Stimulated activated CD8-positive, alpha-beta memory T cell treated with anti-CD3 and anti-CD28 coated beads, Interleukin-2, amount 100 ng/mL, for 48 hours (primary cell): ENCODE measurements at places on chromosomes 13 and 19.

- no peak for DNase-seq
Measured at GRCh38 chr19:5253406-5254110, 87.1 kb downstream of the PTPRS start.

DNA sequence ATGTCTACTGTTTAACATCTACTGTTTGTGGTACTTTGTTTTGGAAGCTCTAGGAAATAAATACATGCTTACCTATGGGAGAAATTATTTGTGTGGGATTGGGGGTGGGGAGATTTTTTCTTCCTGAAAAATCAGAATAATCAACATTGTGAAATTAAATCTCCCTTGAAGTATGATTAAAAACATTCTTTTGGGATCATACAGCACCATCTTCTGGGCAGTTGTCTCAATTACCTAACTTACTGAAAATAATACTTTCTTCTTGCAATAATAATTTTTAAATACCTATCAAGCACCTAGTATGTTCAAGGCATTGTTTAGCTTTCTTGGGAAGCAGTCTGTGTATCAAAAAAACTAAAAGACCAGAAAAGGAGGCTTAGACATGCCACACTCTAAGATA lies 576.5 kb upstream of the ARGLU1 start:
- no peak for DNase-seq

DNA sequence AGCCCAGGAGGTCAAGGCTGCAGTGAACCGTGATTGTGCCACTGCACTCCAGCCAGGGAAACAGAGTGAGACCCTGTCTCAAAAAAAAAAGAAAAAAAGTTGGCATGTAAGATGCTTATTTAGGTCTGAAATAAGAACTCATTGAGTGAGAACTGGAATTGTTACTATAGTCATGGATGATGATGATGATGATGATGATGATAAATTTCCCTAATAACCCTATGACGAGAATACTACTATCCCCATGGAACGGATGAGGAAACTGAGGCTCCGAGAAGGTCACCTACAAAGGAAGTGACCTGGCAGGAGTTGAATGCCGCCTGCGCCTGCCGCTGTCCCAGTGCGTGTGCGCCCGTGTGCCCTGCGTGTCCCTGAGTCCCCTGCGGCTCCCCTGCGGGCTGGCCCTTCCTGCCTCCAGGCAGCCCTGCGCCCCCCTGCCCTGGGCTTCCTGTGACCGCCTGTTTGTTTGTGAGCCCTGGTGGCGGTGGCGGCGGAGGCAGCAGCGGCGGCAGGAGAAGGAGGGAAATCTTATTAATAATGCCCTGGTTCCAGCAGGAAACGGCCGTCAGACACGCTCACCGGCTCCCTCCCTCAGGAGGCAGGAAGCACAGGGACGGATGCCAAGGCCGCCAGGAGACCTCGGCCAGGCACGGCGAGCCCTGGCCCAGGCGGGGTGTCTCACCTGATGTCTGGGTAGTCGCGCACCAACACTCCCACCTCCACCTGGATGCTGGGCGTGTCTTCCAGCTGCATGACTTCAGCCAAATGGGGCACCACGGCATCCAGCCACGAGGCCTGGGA lies 29.6 kb downstream of the EXOC3L2 start:
- no peak for DNase-seq

DNA sequence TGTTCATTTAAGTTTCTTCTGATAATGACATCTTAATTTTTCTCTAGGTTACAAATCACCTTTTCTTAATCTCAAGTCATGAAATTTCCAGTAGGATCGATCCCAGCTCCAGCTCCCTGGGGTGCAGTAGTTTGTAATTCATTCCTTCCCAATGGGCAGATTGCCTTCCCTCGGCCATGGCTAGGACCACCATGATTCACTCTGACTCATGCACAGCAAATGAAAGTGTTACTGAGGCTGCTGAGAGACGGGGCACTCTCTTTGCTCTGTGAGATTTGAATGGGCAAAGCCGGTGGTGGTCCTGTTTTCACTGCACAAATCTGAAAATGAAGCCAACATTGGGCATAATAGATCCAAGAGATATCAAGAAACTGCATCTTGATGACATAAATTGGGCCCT lies 202.8 kb upstream of the IRS2 start:
- no peak for DNase-seq

GRCh38 chr19:4414144-4414799 lies 11.8 kb downstream of the CHAF1A start:
- no peak for DNase-seq

GRCh38 chr13:102405499-102406100 lies 3.8 kb upstream of the FGF14 start:
- DNase-seq = no peak

DNA sequence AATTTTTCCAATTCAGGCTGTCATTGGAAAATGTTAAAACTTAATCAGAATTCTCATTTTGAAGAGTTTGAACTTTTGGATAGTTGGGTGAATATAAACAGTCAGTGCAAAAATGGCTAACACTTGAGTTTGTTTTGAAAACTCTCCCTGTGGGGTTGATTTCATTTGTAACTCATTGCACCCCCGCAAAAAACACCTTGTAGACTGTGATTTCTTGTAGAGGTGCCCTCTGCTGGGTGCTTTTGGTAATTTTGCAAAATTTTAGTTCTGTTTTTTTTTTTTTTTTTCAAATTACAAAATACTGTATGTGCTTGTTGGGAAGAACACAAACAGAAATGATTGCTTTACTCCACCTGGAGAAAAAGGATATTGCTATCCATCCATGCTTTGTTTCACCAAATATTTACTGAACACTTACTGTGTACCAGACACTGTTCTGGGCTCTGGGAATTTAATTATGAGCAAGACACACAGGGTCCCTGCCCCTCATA lies 28.2 kb upstream of the GPI start:
- DNase-seq = no peak

DNA sequence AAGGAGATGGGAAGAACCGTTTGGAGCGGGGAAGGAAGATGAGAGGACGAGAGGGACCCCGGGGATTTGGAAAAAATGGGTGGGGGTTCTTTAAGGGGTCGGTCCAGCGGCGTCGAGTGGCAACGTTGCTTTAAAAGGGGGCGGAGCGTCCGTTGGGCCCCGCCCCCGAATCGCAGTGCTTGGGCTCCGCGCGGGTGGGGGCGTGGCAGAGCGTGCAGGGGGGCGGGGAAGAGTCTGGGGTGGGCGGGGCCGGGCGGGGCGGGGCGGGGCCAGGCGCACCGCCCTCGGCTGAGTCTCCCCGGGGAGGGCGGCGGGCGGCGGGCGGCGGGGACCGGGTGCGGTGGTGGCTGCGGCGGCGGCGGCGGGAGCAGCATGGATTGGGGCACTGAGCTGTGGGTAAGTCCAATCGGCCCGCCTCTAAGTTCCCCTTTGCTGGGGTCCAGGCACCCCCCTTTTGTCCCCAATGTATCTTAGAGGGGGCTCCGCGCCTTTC lies at the start of gene TRIP10:
TRIP10 (plus strand) TSS at position 291 of the 493 bp plus-strand sequence; CDS start at position 373, 82 bp downstream.
- DNase-seq = peak; percentile 73

GRCh38 chr13:79614250-79614918 lies 133.4 kb downstream of the NDFIP2 start:
- no peak for DNase-seq

GRCh38 chr13:58238972-58239773 lies 607.6 kb downstream of the PCDH17 start:
- no peak for DNase-seq

- DNase-seq = no peak
Measured at GRCh38 chr13:110583178-110583865, 21.8 kb upstream of the RAB20 start.

GRCh38 chr13:25241007-25241406 lies 46.3 kb downstream of the MTMR6 start:
- DNase-seq = no peak

GRCh38 chr19:30802424-30803013 lies 430.3 kb downstream of the ZNF536 start:
- DNase-seq = no peak

DNA sequence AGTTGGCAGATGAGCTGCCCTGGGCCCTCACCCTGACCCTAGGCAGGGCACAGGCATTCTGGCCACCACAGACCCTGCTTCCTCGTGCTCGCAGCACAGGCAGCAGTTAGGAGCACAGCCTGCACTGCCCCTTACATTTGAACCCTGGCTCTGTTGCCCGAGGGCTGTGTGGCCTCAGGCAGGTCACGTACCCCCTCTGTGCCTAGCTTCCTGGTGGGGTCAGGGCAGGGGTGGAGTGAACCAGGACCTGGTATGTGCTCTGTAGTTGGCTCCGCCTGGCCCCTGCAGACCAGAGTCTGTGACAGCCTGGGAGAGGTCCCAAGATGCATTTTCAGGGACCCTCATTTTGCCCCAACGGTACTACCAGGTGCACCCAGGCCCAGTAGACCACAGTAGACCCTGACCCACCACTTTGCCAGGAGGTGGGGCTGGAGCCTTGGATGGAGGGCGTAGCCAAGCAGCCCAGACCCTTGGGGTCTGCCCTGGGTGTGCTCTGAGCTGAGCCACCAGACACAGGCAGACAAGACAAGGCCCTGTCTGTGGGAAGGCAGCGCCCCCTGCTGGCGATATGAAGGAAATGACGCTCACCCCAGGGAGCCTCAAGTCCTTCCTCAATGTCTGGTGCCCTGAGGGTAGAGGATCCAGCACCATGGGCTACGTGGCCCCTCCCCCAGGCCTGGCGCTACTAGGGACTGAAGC lies 9.1 kb downstream of the LYL1 start:
- DNase-seq = peak; percentile 68

- no peak for DNase-seq
Measured at GRCh38 chr13:48121733-48122132, 26.8 kb upstream of the MED4 start.

DNA sequence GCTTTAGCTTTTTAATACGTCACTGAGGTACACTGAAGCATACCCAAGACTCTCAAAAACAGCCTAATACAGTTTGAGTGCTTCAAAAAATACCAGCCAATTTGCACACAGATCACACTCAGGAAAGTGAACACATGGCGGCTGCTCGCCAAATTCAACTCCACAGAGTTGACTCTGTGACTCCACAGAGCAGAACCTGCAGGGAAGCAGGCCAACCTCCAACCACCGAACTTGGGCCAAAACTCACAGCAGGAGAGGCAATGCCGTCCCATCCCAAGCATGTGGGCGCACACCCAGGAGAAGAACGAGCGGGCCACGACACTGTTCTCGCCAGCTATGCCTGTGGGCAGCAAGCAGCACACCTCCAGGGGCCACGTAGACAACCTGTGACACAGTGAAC lies 21.1 kb downstream of the ELL start:
- DNase-seq = no peak

- DNase-seq = no peak
Measured at GRCh38 chr19:21519488-21519887, 14.1 kb downstream of the ZNF429 start.

DNA sequence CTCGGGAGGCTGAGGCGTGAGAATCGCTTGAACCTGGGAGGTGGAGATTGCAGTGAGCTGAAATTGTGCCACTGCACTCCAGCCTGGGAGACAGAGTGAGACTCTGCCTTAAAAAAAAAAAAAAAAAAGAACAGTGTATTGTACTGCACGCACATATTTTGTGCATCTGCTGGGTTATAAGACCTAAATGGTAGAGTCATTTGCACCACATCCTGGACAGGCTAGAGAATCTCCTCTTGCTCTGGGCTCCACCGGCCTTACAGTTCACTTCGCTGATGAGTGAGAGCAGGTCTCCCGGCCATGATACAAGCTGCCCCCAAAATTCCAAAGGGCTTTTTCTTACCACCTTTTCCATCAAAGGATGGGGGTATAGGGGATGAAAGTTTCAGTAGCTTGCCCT lies 7.2 kb upstream of the SAE1 start:
- no peak for DNase-seq

- no peak for DNase-seq
Measured at GRCh38 chr13:111283991-111284390, 36.5 kb upstream of the TEX29 start.

- no peak for DNase-seq
Measured at GRCh38 chr13:73556902-73557301, 498.1 kb downstream of the KLF5 start.

DNA sequence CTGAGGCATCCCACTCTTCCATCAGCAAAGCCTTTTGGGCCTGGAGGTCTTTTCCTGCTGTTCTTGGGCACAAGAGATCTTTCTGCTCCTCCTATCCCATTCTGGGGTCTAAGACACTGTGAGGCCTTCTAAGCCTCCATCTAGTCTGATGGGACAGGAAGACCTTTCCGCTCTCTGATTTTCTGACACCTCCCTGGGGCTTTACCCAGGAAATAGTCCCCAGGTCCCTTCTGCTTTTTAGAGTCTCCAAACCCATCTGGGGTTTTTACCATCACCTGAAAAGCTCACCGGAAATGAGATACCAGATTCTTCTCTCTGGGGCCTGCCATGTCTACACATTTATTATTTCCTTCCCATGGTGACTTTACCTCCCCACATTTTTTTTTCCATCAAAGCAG lies 21.1 kb downstream of the CLEC17A start:
- DNase-seq = no peak

DNA sequence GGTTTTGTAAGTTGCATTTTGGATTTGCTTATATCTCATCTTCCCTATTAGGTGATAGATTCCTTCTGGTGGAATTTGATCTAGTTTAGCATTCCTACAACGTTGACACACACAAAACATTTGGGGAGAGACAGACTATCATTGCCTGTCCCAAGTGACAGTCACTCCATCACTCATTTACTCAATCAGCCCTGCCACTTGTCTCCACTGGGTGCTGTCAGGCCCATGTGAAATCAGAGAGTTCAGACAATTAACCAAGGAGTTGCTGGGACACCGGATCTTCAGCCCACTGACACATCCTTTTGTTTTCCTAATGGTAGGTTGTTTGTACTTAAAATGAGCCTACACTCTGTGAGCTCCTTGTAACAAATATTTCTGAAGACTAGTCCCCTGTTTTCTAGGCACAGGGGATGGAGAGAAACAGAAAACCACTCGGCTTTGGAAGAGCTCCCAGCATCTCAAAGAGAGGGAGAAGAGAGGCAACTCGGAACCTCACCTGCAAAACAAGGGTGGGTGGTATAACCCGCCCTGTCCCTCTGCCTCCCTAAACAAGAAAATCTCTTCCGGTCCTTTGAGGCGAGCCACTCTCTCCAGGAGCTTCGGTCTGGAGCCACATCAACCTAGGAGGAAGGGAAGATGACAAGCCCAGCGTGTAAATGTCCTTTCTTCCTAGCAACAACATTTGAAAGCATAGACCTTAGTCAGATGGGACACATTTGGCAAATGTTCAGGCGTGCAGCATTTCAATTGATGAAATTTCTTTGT lies 440.9 kb upstream of the KLF12 start:
- no peak for DNase-seq

DNA sequence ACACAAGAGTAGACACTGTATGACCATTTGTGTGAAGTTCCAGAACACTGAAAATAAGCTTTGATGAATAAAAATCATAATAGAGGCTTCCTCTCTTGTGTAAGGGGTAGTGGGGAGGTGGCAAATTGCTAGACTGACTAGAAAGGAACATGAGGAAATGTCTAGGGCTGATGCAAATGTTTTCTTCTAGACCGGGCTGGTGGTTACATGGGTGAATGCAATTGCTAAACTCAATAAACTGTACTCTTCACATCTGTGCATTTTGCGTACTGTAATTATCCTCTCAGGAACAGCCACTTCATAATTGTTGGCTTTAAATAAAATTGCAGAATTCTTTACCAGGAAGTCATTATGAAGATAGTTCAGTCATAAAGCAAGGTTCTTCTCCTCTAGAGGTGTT lies 5.2 kb upstream of the KBTBD7 start:
- DNase-seq = no peak

- no peak for DNase-seq
Measured at GRCh38 chr13:24407844-24408243, 98.5 kb downstream of the C1QTNF9 start.

GRCh38 chr13:105971738-105972137 lies 563.7 kb downstream of the EFNB2 start:
- DNase-seq = no peak
